ENCODE measurements at places on chromosomes 12 and 14. TPM values are rescaled to one million over a fixed set of nuclear protein-coding genes. Genes with fewer than 3 reads are reported as not detected.

Gene PMEL
- total RNA-seq = 0.59 TPM

Gene PA2G4
- total RNA-seq = 99.0 TPM

GRCh38 chr12:52496590-52497071 is 3.6 kb upstream of the KRT6A start:
- H3K4me3 ChIP-seq = no peak overlapping the region
- DNase-seq = peak; percentile 80
- no peaks in the 10 kb centered on the region for H3K36me3 ChIP-seq
- peaks cover 66% of the 10 kb centered on the region for H3K4me1 ChIP-seq
- peaks cover 6% of the 10 kb centered on the region for H3K27me3 ChIP-seq

- H3K4me1 ChIP-seq = no peaks in the 10 kb centered on the region
- no peak for DNase-seq
- H3K36me3 ChIP-seq = no peaks in the 10 kb centered on the region
- H3K27me3 ChIP-seq = no peaks in the 10 kb centered on the region
- no peak overlapping the region for H3K27ac ChIP-seq
These were observed 97.3 kb upstream of the BTG1 start for GRCh38 chr12:92242907-92243306.

- peaks cover 70% of the 10 kb centered on the region for H3K4me1 ChIP-seq
- peak overlapping the region; percentile 99 for H3K27ac ChIP-seq
- peak overlapping the region; percentile 90 for H3K4me3 ChIP-seq
- peaks cover 17% of the 10 kb centered on the region for H3K36me3 ChIP-seq
These were observed 1.6 kb upstream of the NFATC4 start for GRCh38 chr14:24366413-24366720.
